AG10803 (cell line): ENCODE measurements at places on chromosomes 5 and 9.

DNA sequence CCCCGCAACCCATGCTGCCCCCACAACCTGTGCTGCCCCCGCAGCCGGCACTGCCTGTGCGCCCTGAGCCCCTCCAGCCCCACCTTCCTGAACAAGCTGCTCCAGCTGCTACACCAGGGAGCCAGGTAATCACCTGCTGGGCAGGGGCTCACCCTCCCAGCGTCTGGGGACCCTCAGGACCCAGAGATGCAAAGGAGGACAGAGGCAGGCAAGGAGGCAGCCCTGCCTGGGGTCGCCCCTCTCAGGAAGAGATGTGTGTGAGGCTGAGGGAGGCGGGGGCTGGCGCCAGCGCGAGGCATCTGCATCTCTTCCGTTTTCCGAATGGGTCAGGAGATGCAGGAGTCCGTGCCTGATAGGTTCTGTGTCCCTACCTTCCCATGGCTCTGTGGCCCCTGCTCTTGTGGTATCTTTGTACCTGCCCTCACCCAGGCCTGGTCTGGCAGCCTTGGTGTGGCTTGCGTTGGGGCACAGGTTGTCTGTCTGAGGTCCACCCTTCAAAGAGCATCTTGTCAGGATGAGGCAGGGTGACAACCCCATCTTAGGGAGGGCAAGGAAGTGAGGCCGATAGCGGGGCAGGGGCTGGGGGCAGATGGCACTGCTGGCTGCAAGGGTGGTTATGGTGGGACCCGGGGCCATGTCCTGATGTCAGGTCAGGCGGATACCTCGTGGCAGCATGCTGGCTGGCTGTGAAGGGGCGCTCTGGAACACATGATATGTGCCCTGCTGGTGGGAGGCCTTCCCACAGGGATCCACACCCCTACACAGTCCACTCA, 75.7 kb downstream of the WNK2 start:
- no peak for DNase-seq

DNA sequence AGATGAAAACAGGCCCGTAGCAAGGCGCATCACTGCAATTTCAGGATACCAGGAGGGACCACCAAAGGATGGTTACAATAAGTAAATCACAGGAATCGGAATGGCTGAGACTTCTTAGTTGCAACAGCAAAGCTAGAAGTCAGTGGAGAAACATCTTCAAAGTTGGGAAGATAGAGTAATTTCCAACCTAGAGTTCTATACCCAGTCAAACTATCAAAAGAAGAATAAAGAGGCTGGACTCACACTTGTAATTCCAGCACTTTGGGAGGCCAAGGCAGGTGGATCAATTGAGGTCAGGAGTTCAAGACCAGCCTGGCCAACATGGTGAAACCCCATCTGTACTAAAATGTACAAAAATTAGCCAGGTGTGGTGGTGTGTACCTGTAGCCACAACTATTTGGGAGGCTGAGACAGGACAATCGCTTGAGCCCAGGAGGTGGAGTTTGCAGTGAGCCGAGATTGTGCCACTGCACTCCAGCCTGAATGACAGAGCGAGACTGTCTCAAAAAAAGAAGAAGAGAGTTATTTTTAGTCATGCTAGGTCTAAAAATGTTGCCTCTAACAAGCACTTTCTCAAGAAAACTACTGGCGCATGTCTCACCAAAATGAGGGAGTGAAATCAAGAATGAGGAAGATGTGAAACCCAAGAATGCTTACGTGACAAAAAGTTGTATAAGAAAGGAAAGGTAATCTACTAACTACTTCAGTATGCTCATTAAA, 267.7 kb downstream of the DENND1A start:
- DNase-seq: no peak

- DNase-seq: no peak
These were observed 107.4 kb downstream of the MCTP1 start for GRCh38 chr5:95177456-95177855.

DNA sequence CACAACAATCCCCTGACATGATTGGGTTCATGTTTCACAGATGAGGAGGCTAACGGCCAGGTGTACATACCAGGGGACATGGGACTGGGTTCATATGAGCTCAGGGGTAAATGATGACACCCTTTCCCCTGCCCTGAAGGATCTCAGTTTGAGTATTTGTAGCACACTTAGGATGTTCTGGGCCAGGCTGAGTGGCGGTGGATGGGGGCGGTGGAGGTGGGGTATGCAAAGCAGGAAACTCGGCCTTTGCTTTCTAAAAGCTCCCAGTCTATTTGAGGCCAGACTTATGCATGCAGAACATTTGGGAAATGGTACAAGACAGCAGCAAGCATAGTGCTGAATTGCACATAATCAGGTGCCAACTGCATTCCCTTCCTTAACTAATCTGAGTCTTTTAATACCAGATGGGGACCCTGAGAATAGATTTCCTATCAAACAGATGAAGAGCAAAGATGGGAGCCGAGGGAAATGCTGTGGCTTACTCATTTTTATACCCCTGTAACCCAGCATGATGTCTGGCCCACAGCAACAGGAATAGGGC, 4.9 kb upstream of the KCNIP1 start:
- DNase-seq: no peak

GRCh38 chr5:56506211-56506965, 273.3 kb upstream of the ANKRD55 start:
- DNase-seq: peak; percentile 61

DNA sequence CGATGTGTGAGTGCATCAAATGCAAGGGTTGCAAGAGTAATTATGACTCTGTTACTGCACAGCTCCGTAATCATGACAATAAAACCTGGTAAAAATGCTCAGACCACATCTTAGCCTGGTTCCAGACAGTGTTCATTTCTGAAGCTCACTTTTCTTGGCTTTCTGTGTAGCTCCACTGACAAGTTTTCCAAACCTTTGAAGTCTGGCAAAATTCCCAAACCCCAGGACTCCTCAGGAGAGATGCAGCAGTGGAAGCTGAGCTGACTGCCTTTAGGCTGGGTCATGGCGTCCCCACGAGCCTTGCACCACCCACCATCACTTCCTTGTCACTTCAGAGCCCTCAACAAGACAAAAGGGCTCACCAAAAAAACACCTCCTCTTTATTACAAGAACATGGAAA, 131.6 kb upstream of the TAS2R1 start:
- no peak for DNase-seq

DNA sequence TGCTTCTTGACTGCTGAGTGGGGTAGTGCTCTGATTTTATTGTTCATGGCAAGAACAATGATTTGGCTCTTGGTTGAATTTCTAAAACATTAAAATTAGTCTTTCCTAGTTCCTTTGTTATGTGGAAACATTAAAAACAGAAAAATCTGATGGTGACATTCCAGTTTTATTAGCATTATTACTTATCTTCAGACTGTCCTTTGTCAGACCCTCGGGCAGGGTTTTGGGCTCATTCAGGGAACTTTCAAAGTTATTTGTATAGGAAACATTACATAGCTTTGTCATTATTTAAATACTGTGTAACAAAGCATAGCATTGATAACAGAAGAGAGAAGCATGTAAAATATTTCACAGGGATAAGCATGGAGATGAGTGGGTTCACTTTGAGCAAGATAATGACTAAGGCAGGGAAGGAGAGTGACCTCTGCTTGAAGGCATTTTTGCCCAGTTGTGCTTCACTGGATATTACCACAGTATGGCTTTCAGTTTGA, 119.9 kb downstream of the KDM4C start:
- DNase-seq: peak; percentile 58

GRCh38 chr5:112467485-112467884, 48.4 kb upstream of the EPB41L4A start:
- no peak for DNase-seq

- no peak for DNase-seq
These were observed 8.3 kb upstream of the AFF4 start for GRCh38 chr5:132971483-132972435.

GRCh38 chr5:143314099-143314498, 89.4 kb downstream of the NR3C1 start:
- no peak for DNase-seq

- DNase-seq: no peak
These were observed 920 bp downstream of the LPCAT1 start for GRCh38 chr5:1522601-1523479.

DNA sequence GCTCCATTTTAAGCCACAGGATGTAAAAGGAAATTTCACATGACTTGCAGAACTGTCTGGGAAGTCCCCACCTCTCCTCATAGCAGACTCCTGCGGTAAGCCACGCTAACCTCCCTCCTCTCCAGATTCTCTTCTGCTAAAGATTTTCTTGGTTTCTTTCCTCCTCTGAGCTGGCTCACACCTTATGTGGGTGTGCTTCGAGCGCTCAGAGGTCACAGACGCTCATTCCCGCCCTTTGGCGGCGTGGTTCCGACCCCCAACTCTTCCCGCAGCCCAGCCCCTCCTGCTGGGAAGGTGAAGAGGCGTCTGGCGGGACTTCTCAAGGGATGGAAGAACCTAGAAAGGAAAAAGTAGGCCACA, 32.9 kb upstream of the CDK20 start:
- DNase-seq: peak; percentile 3

GRCh38 chr5:77337686-77338085, 127.2 kb downstream of the PDE8B start:
- no peak for DNase-seq

DNA sequence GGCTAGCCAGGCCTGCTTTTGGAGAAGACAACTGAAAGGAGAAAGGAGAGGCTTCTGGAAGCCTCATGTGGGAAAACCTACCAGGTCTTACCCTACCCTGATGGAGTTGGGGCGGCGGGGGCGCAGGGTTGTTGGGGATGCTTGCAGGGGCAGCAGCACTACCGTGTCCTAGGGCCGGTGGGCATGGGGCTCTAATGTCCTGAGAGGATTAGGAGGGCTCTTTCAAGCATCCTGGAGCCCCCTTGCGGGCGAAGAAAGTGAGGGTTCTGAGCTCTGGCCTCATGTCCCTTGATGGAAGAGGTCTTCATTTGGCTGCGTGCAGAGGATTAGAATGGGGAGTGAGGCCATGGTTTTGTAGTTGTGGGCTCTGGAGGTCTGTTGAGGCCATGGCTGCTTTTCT, 86.9 kb upstream of the PITX1 start:
- DNase-seq: no peak

DNA sequence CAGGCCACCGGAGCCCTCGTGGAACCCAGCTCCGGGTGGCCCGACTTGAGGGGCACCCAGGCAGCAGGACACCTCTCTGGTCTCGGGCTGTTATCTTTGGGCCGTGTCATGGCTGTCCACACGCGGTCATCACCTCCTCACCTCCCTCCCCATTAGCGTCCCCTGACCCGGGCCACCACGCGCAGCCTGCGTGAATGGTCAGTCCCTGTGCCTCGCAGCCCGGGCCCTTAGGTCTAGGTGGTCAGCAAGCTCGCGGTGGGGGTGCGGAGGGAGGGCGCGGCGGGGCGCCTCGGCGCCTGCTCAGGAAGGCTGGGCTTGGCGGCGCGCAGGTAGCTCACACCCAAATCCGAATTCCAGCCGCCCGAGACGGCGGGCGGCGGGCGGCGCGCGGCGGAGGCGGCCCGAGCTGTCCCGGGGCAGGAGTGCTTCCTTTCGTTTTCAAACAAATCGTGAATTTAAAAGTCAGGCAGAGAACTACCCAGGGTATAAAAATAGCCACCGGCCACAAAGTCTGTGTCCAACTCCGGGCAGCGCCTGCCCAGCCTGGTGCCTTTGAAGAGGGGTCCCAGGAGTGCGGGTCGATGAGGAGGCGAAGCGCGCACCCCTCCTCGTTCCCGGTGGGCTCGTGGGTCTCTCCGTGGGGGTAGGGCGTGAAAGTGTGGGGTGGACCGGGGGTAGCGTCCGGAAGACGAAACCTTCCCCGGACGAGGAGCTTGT, 1.0 kb upstream of the RXRA start:
- peak; percentile 53 for DNase-seq

GRCh38 chr5:139693676-139694364, 45.7 kb downstream of the CXXC5 start:
- no peak for DNase-seq

- no peak for DNase-seq
These were observed 49.9 kb upstream of the C5orf46 start for GRCh38 chr5:147956064-147956841.

- peak; percentile 73 for DNase-seq
These were observed 4.5 kb upstream of the CARD19 start for GRCh38 chr9:93091453-93092081.

DNA sequence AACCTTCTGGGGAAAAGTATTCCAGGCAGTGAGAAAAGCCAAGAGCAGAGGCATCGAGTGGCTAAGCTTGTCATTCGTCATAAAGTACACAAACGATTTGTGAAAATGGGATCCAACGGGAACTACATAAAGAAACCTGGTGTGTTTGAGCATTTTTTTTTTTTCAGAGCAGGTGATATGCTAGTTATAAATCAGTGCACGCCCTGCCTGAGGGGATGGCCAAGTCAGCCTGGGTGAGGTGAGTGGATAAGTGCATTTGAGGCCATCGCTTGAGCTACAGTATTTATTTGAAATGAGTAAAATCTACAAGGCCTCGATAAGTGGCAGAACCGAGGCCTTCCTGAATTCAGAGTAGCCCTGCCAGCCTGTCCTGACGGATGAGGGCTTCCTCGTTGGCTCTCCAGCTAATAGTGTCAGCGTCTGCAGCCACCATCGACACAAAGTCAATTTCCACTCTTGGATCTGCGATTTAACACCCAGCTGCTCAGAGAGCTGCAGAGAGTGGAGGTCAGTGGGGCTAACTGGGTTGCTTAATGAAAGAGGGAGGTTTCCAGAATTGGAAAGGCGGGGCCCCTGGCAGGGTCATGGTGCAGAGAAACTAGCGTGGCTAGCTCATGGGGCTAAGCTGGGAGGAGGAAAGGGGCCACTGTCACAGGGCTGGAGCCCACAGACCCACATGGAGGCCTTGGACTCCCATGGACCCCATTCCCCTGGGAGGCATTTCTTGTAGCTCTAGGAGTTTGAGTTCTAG, 27.3 kb downstream of the PPARGC1B start:
- no peak for DNase-seq

GRCh38 chr5:158979749-158980521, 119.8 kb downstream of the EBF1 start:
- DNase-seq: no peak

- DNase-seq: no peak
These were observed 188.2 kb downstream of the BNC2 start for GRCh38 chr9:16682273-16682672.

DNA sequence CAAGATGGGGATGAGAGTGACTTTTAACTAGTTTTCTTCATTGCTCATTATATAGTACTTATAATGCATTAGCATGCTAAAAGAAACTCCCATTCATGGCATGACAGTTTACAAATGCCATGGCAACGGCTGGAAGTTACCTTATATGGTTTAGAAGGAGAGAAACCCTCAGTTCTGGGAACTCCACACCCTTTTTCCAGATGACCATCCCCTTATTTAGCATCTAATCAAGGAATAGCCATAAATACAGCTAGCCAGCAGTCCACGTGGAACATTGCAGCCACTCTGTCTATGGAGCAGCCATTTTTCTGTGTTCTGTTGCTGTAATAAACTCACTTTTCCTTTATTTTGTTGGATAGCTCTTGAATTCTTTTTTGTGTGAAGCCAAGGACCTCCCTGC, 1137.8 kb downstream of the CDH18 start:
- DNase-seq: no peak
